HuH-7.5 (cell line): ENCODE measurements at places on chromosomes 11 and 22.

GRCh38 chr11:97157221-97157740 lies 767.5 kb downstream of the JRKL start:
- no peak for DNase-seq

DNA sequence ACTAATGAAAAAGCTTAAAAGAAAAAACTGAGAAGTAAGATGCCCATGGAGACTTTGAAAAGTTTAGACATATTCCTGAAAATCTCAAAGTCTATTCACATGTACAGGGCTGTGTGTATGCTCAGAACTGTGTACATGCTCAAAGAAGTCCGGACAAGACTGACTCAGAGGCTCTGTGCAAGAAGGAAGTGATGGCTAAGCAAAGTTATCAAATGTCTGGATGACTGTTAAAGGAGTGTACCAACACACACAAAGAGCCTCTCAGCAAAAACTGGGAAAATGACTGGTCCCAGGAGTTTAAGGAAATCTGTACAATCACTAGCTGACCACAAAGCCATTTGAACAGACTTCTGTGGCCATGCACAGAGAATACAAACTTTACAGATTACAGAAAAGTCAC lies 33.1 kb upstream of the ARHGAP32 start:
- no peak for DNase-seq

DNA sequence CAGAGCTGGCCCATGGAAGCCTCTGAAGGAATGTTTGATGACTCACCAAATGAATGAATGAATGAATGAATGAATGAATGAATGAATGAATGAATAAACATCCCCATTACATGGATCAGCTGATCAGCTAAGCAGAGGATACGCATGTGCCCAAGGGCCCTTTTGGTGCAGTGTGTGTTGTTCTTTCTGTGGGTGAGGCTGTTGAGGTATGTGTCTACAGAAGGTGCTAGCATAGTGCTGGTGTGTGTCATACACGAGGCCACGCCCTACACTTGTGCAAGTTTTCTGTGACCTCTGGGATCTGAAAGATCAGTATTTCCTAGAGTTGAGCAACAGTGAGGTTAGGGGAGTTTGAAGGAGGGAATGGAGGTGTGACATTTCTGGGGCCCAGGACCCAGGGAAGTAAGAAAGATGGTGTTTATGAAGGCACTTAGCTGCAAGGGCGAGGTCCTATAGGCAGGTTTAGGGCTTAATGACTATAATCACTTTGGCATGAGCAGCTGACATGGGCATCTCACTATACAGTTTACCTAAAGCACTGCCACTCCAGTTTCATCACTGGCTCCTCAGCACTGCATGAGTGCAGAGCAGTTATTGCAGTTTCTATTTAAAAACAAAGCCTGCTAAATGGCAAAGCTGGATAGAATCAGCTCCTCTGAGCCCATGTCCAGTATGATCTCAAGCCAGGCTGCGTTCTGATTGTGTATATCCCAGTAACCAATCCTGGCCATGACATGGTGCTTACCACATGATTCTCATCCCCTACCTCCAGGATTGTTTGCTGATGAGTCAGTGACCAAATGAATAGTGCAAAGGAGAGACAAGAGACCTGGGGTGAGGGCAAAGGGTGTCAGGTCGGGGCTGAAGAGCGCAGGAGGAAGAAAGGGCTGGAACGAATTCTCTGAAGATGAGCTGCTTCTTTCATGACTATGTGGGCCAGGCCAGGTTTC lies 36.4 kb upstream of the E2F8 start:
- peak; percentile 29 for DNase-seq

- DNase-seq = no peak
Observed at GRCh38 chr11:133753150-133753549, 92.2 kb downstream of the SPATA19 start.

- no peak for DNase-seq
Observed at GRCh38 chr11:118275176-118275575, 11.1 kb upstream of the MPZL2 start.

GRCh38 chr11:9037963-9038362 lies 34.2 kb upstream of the NRIP3 start:
- no peak for DNase-seq
